ENCODE measurements at places on chromosomes 1 and 21.

DNA sequence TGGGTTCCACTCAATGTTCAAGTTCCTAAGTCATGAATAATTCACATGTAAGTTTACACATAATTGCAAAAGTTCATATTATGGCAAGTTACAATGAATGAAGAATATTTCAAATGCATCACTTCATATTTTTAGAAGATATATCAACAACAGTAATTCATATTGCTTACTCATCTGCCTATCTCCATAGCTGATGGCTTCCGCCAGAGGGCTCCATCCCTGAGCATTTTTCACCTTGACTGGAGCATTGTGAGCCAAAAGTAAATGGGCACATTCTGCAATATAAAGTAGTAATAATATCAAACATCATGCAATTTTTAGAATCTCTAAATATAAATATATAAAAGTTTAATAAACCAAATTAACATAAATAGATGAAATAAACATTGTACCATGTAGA, 29.8 kb downstream of the ANKRD13C start:
- no peak for DNase-seq

- no peak for DNase-seq
Measured at GRCh38 chr1:114113411-114114184, 40.1 kb downstream of the SYT6 start.

- no peak for DNase-seq
Measured at GRCh38 chr21:26423511-26423910, 149.6 kb downstream of the CYYR1 start.

DNA sequence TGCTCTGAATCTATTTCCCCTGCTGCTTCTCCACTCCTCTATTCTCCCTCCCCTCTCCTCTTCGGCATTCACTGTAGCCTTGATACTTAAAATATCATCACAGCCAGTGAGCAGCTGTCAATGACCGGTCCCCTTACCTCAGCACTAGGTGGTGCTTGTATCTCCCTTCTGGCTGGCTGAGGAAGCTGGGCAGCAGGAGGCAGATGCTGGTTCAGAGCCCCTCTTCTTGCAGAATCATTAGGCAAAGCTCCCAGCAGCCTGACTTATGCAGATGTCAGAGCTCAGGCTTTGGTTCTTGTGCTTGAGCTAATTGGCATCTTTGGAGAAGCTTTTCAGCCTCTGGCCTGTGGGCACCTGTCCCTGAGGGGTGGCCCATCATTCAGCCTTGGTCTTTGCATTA, 31.9 kb upstream of the KCNA2 start:
- DNase-seq = no peak

- DNase-seq = no peak
Measured at GRCh38 chr21:42683371-42684108, 30.1 kb downstream of the PDE9A start.

- DNase-seq = no peak
Measured at GRCh38 chr21:42056468-42056867, 14.6 kb upstream of the UMODL1 start.

GRCh38 chr1:119541389-119541788, 34.4 kb downstream of the HSD3B1 start:
- DNase-seq = no peak

DNA sequence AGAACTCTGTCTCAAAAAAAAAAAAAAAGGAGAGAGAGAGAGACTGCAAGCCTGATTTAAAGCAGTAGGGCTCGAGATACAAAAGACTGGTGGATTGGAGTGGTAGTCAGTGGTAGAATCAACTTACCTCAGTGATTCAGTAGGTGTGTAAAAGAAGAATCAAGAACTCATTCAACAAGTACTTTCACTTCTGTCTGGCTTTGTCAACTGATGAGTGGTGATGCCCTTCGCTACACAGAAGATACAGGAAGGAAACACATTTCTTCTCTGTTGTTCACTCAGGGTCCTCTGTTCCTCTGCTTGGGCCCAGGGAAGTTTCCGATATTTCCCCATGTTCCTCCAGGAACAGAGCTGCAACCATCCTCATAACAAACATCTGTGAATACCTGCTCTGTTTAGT, 68.6 kb upstream of the COG2 start:
- DNase-seq = no peak

- DNase-seq = no peak
Measured at GRCh38 chr1:54335011-54335754, 71.0 kb downstream of the SSBP3 start.

- no peak for DNase-seq
Measured at GRCh38 chr1:26166719-26167281, 2.0 kb downstream of the C1orf232 start.

DNA sequence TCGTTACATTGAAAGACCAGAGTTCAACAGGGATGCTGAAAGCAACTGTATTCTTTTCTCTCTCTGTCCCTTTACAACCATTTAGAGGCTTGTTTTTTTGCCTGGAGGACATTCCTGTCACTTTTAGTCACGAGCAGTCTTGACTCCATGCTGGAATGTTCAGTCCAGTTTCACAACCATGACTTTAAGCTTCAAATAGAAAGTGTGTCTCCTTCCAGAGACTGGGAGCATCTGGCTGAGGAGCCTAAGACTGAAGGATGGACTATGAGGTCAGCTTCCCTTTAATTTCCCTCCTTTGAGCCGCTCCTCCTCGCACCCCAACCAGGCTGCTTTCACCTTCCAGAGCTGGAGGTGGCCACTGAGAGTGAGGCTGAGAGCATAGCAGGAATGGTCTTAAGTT, 10.5 kb upstream of the RYR2 start:
- DNase-seq = no peak

DNA sequence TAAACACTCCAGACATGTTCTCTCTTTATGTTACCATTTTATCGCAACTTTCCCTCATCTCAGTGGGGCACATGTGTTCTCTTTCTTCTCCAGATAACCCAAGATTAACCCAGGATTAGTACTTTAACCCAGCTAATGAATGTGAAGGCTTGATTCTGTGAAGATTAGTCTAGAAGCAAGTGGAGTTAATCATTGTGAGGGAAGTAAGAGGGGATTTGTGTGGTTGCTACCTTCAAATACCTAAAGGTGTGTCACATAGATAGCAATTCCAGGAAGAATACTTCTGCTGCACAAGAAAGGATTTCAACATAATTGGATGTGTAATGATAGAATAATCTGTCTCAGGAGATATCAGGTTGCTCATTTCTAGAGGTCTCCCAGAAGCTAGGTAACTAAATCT, 327.1 kb downstream of the PBX1 start:
- DNase-seq = no peak

DNA sequence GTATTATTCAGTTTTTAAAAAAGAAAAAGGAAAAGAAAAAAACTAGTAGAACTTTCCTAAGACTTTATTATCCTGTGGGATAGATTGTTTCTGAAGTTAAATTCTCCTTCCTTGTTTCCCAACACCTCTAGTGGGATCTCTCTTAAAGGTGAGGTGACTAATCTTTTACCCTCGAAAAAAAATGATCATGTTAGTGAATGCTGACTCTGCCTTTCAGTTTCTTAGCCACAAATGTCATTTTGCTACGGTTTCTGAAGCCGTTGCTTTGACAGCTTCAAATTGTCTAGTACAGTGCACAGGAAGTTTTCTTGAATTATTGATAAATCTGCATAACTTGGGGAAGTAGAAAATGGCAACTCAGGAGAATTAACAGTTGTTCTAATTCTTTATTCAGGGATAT, 13.0 kb upstream of the NEK7 start:
- no peak for DNase-seq

GRCh38 chr1:227938911-227939790, 8.6 kb downstream of the WNT9A start:
- no peak for DNase-seq

GRCh38 chr21:26732432-26733221, 112.6 kb downstream of the ADAMTS1 start:
- DNase-seq = no peak

GRCh38 chr1:212488436-212489283, 55.9 kb downstream of the NENF start:
- no peak for DNase-seq

GRCh38 chr21:23578027-23578426, 2029.3 kb downstream of the MRPL39 start:
- no peak for DNase-seq

DNA sequence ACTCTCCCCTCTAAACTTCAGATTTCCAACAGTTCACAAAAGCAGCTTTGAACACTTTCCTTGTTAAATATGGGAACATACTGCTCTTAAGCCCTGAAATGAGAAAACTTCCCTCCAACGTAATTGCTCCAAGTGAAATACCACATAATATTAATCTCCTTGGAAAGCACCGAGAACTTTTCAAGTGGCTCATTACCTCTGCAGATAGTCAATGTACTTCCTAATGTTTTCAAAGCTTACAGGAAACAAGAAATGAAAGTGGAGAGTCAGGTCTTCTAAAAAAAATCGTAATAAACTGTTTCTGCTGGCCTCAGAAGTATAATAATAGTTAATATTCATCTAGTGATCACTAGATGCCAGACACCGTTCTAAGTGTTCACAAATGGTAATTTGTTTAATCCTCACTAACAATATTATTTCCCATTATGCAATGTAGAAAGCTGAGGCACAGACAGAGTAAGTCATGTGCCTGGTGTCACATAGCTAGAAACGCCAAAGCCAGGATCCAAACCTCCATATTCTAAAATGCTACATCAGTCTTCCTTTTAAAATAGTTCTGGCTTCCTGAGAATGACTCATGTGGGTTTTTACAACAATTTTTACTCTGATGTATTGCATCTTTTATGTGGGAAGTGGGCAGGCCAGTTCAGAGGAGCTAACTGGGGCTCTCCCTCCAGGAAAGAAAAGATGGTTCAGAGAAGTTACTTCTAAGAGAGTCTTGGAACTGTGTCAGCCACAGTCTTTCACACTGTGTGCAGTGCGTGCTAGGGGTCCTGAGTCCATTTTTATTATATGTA, 177.2 kb downstream of the PLPPR4 start:
- DNase-seq = no peak

GRCh38 chr1:16443975-16444770, 3.6 kb downstream of the NECAP2 start:
- DNase-seq = no peak

GRCh38 chr21:36092681-36093080, 22.9 kb downstream of the CBR1 start:
- no peak for DNase-seq

- no peak for DNase-seq
Measured at GRCh38 chr21:45634511-45635183, 8.9 kb upstream of the PCBP3 start.

DNA sequence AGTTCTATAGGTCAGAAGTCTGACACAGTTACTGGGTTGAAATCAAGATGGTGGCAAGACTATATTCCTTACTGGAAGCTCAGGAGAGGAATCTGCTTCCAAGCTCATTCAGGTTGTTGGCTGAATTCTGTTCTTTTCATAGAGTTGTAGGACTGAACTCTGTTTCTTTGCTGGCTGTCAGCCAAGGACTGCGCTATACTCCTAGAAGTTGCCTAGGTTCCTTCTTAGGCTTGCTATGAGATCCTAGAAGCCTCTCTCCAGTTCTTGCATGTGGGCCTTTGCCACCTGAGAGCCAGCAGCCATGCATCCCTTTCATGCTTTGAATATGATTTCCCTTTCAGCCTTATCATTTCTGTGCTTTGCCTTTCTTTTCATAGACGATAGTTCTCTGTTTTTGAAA, 176.4 kb downstream of the RPS6KC1 start:
- no peak for DNase-seq

- DNase-seq = no peak
Measured at GRCh38 chr1:215557504-215557903, 9.6 kb upstream of the KCTD3 start.

- peak; percentile 62 for DNase-seq
Measured at GRCh38 chr1:234322979-234323378, 50.3 kb upstream of the COA6 start.

GRCh38 chr1:203995228-203995627, 77.7 kb upstream of the SOX13 start:
- no peak for DNase-seq

DNA sequence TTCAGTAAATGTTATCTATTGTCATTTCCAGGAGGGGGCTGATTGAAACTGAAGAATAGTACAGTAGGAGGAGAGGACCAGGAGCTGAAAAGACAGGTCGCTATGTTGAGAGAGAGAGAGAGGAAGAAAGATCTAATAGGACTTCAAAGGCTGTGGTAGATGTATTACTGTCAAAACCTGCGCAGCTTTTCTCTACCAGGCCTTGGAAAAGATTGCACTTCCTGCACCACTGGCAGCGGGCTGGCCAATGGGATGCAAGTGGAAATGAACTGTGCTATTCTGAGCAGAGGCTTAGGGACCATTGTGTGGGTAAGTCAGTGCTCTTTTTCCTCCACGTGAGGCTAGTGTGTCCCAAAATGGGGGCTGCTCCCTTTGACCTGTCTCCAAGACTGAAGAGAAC, 47.1 kb downstream of the MDM4 start:
- DNase-seq = no peak
